ENCODE measurements at places on chromosomes 4 and X. TPM values are rescaled to one million over a fixed set of nuclear protein-coding genes. Genes with fewer than 3 reads are reported as not detected.

DNA sequence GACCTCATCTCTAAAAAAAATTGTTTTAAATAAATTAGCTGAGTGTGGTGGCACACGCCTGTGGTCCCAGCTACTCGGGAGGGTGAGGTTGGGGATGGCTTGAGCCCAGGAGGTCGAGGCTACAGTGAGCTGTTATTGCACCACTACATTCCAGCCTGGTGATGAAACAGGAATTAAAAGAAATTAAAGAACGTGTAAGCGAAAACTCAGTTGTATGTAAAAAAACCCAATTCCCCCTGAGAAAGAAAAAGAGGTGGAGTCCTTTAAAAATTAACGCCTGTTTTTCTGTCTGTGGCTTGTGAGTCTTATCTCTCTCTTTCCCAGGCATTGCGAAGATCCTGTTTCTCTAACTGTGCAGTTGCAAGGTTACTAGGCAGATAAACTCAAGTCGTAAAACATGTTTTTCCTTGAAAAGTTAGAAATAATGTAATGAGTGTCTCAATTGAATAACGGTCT lies 22.1 kb downstream of the EPGN start:
- no peak for DNase-seq

GRCh38 chr4:124790471-124790870 lies 77.9 kb upstream of the ANKRD50 start:
- no peak for DNase-seq

NLRP2B gene
- not detected for total RNA-seq

TRPC3 gene
- total RNA-seq = not detected

DNA sequence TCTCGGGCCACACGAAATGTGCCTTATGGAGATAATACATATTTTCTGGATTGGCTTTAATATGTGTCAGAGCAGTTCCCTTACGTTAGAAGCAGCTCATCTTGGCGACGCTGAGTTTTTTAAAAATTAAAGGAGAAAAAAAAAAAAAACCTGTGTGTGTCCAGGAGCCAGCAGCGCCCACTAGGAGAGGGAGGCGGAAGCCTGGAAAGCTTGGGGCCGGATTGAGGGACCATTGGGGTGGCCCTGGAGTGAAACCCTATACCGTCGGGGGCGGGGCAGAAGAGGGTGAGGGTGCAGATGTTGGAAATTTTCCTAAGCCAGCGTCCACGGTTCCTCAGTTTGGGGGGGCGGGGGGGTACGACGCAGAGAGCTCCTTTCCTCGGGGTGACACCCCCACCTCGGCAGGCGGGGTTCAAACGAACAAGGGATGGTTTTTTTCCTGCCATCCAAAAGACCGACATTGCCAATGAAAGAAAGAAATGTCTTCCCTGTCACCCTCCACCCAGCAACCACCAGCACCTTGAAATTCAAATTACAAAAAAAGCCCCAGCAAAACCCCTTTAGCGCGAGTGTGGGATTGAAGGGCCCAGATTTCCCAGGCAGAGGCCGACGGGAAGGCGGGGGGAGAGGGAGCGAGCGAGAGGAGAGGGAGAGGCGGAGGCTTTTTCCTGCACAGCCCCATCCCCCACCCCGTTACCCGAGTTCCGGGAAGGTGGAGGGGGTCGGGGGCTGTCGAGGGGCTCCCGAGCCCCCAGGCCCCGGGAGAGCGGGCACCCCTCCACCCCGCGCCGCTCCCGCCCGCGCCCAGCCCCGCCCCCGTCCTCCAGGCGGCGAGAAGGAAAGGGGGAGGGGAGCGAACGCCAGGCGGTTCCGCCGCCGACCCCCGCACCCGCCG lies 859 bp downstream of the SMARCA1 start:
- DNase-seq = peak; percentile 61

Measured in MG63 (cell line).